ENCODE measurements at places on chromosomes 6 and 20.

DNA sequence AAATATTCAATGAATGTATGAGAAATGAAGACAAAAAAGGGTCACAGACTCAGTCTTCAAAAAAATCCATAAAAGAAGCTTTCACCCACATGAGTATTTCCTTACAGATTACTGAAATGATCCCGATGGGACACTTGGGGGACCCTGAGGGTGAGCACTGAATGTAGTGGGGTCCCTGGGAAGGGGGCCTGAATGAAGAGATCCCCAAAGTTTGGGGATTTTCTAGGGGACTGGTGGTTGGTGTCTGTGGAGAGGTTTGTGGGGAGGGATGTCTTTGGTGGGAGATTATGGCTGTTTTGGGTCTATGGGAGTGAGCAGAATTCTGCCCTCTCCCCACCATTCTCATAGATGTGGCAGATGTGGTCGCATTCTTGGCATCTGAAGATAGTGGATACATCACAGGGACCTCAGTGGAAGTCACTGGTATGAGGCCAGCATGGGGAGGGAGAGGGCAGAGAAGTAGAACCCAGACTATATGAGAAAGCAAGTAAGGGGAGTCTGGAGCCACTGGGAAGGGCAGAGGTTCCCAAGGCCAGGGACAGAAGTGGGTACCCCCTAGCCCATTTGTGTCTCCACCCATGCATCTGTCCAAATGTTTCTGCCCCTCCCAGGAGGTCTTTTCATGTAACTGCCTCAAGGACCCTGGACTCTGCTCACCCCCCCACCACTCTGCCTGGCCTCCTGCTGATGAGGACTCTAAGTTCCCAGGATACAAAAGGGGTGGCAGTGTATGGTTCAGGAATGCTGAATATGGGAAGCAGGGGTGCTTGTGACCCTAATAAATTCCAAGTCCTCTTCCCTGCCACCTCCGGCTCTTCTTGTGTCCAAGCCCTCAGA, 1.8 kb downstream of the HSD17B8 start:
- DNase-seq: no peak

- peak; percentile 44 for DNase-seq
Observed at GRCh38 chr6:138844192-138844591, 48.3 kb downstream of the ECT2L start.

GRCh38 chr20:32087070-32087469, 22.4 kb upstream of the TM9SF4 start:
- no peak for DNase-seq

GRCh38 chr6:87407561-87407900, 241 bp upstream of the CFAP206 start:
- DNase-seq: peak; percentile 73

- DNase-seq: no peak
Observed at GRCh38 chr6:75220357-75220756, 14.5 kb upstream of the COL12A1 start.

DNA sequence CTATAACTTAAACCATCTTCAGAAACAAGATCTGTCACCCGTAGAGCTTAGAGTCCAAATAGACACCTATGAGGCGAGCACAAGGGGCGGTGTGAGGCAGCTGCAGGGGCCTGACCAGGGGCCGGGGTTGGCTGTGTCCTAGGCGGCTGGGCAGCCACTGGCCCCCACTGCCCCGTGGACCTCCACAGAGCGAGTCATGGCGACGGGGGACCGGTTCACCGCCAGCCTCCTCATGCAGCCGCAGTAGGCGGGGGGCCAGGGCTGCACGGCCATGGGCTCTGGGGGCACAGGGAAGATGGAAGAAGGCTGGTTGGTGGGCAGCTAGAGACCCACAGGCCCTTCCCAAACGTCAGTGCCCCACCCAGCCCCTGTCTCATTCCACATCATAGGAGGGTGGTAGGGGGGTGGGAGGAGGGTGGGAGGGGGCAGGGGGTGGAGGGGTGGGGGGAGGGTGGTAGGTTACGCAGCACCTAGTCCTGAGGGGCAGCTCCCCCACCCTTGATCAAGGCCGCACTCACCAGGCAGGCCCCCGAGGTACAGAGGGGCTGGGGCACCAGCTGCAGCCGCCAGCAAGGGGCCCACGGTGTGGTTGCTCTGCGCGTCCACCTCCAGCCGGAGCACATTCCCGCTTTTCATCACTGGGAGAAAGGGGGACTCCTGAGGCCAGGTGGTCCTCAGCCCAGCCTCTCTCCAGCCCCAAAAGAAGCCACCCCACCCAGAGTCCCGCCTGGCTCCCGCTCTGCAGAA, 6.6 kb downstream of the ADRM1 start:
- no peak for DNase-seq

GRCh38 chr6:138923561-138923960, 64.5 kb downstream of the REPS1 start:
- no peak for DNase-seq

GRCh38 chr20:5056801-5057599, 55.7 kb upstream of the SLC23A2 start:
- DNase-seq: no peak

DNA sequence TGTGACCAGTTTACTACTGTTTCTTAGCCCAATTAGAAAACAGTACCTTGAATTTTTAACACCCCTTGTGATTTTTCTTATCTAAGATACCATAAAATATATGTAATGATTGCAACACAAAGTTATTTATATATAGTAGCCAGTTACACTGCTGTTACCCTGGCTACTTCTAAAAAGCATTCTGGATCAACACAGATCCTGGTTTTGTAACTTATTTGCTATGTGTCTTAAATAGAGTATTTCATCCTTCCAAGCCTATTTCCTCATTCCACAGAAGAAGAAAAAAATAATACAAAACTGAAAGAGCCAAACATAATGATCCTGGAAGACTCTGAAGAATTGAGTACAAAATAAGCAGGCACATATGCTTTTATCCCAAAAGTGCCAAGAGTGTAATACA, 19.0 kb upstream of the GSTA4 start:
- DNase-seq: no peak

GRCh38 chr20:36644032-36644705, 1.8 kb downstream of the SLA2 start:
- no peak for DNase-seq

DNA sequence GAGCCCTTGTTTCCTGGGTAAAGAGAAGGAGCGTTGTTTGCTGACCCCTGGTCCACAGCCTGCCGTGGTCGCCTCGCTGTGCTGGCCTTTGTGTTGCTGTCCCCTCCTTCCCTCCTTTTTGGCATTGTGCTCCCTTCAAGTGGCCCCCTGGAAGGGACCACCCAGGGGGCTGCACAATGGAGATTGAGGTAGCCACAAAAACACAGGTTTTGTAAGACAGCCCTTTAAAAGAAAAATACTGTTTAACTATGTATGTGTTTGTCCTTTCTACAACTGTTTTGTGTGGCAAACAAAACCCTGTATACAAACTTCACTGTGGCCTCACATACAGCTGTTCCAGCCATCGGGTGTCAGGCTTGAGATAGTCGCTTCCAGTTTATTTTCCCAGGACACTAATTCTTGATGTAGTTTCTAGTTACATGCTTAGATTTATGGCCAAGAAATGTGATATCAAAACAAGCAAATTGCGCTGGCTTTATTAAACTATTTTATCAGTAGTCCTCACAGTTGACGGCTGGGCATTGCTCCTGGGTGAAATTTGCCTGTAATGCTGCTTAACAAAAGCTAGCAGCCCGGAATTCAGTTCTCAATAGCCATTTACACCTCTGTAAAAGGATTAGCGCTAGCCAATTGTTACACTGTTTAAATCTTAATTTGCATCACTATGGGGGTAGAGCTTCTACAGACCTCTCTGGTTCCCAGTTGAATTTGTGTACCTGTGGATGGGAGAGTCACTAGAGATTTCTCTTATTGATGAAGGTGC, 64.1 kb downstream of the KIZ start:
- DNase-seq: no peak

DNA sequence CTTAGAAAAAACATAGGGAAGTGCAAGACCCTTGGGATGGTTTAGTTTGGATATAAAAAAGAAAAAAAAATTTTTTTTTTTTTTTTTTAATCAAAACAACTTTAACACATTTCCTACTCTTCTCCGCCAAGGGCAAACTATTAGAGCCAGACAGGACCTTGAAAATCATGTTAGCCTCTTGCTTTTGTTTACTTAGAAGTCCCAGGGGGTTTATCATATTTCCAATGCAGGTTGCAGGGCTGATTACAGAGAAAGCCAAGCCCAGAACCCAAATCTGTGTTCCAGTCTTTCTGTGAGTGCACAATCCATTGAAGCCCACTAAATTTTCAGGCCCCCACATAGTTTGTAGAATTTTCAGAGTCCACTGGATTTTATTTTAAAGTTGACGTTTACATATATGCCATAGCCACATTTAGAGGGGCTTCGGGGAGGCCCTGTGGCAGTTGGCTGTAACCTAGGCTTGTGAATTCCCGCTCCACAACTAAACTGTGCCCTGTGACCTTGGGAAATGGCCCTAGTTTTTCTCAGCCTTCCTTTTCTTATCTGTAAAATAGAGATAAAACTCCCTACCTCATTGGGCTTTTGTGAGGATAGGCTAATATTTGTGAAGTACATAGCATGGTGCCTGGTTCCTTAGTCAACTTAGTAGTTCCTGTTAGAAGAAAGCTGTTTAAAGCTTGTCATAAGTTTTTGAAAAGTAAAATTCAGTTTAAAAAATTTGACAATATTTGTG, 55.7 kb downstream of the NCOA7 start:
- DNase-seq: no peak

DNA sequence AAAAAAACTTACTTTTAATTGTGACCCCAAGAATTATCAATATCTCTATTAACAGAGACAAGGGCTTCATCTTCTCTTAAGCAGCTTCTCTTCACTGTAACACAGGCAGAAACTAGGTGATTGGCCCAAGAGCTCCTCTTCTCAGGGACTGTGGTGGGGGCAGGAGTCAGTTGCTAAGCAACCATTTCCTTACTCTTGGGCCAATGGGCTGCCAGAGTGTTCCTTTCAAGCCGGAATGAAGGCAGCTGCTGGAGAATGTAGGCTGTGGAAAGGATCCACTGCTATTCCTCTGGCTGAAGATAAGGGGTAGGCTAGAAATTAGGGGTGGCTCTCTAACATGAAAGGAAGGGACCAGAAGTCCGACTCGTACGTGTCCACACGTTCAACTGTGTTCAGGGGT, at the start of gene SEL1L2:
Gene SEL1L2 (minus strand): TSS at position 150 of the 400 bp plus-strand sequence. CDS start 80 bp downstream, at position 70.
- DNase-seq: no peak

GRCh38 chr6:56329271-56330050, 82.1 kb upstream of the COL21A1 start:
- no peak for DNase-seq

GRCh38 chr6:31351401-31352309, 5.3 kb downstream of the HLA-B start:
- DNase-seq: no peak

GRCh38 chr6:122930252-122931180, 65.5 kb upstream of the CLVS2 start:
- DNase-seq: no peak

DNA sequence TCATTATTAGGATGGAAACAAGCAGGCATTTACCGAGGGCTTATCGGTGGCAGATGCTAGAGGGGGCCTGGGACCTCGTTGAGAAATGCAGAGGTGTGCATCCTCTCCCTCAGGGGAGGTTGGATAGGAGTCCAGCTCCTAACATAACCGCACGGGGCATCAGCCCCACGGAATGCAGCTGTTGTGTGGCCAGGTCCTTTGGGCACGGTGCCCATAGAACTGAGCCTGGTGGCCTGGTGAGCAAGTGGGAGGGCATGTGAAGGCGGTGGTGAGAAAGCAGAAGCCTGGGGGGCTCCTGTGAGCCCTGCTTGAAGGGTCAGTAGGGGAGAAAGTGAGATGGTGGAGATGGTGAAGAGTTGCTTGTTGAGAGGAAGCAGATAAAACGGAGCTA, 143.7 kb downstream of the CDH26 start:
- no peak for DNase-seq

GRCh38 chr6:88365656-88366055, 199.5 kb upstream of the CNR1 start:
- DNase-seq: no peak

DNA sequence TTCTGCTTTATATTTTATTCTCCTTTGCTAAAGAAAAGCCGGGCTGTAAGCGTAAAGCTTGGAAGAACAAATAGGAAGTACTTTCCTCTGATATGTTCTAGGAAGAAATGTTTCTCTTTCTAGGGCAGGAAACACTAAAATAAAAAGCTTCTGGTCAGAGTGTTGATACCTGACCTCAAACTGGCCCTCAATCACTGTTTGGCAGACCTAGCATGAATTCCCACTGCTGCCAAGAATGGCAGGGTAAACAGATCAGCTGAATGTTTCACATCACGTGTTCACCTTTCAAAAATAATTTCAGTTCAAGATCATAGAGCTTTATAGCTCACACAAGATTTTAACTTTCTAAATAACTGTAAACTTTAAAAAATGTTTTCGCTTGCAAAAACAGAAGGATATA, 2.9 kb downstream of the MPC1 start:
- no peak for DNase-seq

DNA sequence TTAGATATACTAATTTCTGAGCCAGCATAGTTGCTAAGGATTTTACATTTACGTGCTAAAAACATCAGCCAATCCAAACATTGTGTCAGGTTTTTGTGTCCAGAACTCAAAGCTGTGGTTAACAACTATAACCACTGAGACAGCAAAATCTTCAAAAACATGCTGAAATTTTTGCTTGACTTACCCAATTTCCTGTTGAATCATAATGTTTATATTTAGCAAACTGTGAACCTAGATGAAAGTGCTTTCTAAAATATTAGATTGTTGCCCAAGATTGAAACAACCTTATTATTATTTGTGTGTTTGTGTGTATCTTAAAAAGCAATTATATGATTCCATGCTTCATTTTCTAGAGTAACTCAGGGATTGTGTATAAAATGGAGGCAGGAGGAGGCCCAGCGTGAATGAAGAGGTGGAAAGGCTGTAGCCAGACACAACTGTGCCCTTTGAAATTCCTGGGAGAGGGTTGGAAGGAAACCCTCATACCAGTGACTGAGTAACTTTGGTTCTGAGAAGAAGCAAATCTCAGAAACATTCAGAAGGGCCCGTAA, 48.0 kb downstream of the ARMC2 start:
- DNase-seq: no peak

DNA sequence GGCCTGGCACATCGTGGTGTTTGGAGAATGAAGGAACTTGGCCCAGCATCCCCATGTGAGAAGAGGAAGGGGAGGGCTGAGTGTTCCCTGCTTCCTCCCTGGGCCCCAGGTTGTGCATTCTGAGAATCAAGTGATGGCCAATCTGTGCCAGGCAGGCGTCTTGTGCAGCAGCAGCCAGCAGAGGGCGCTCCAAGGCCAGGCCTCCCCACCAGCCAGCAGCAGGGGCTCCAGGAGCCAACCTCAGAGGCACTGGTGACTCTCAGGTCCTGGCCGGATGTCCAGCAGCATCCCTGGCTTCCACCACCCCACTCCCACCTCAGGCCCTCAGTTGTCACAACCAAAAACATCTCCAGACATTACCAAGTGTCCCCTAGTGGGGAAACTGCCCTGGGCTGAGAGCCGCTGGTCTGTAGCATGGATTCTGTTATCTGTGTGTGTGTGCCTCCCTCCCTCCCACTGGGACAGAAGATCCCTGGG, 192.0 kb downstream of the PREX1 start:
- DNase-seq: peak; percentile 23

DNA sequence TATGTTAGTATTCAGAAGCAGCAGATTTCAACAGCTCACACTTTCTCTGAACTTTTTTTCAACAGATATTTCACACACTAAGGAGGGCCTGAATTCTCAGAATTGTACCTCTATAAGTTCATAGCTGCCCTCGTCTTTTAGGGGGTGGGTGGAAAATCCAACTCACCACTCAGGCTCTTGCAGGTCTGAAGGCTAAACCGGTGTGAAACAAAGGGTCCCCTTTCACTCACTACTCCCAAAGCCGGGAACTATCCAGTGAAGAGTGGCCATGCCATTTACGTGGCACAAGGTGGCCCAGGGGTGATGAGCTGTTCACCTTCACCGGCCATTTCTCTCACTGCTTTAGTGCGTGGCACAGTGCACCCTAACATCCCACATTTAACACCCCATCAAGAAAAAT, 24.2 kb downstream of the TBC1D7 start:
- no peak for DNase-seq

- no peak for DNase-seq
Observed at GRCh38 chr20:34055290-34055689, 56.8 kb downstream of the EIF2S2 start.
